LHCN-M2 (cell line): ENCODE measurements at places on chromosomes 2 and 18. TPM values are rescaled to one million over a fixed set of nuclear protein-coding genes. Genes with fewer than 3 reads are reported as not detected.

Gene CDH7
- not detected in 2 replicates for total RNA-seq

Gene RBM44
- total RNA-seq: 0.06 and 0.34 TPM in 2 replicates

Gene IL18R1
- total RNA-seq: 0.06 TPM in 1 of 2 replicates, not detected in the other

Gene TMEM198
- total RNA-seq: 4.2 and 4.4 TPM in 2 replicates

Gene MAL
- not detected in 2 replicates for total RNA-seq

Gene STRN
- 14.3 and 16.9 TPM in 2 replicates for total RNA-seq

Gene GPR45
- total RNA-seq: not detected in 2 replicates

Gene POTEJ
- not detected in 2 replicates for total RNA-seq

Gene SERPINB7
- total RNA-seq: 7.2 and 12.6 TPM in 2 replicates

Gene ASTL
- total RNA-seq: not detected in 2 replicates

Gene EDAR
- total RNA-seq: not detected in 2 replicates

Gene PAX3
- total RNA-seq: 1.6 and 3.9 TPM in 2 replicates

Gene XDH
- 0.06 and 0.51 TPM in 2 replicates for total RNA-seq
